ENCODE measurements at places on chromosomes 3 and 15.

GRCh38 chr3:123400169-123400568, 48.7 kb downstream of the ADCY5 start:
- DNase-seq = no peak

GRCh38 chr3:107662586-107662985, 139.8 kb downstream of the BBX start:
- DNase-seq = no peak

- DNase-seq = no peak
These were observed 24.5 kb upstream of the ZNF445 start for GRCh38 chr3:44501971-44502370.

- no peak for DNase-seq
These were observed 213.7 kb upstream of the NR2E3 start for GRCh38 chr15:71596672-71597071.

GRCh38 chr3:123021388-123021787, 6.2 kb downstream of the SEMA5B start:
- DNase-seq = no peak

DNA sequence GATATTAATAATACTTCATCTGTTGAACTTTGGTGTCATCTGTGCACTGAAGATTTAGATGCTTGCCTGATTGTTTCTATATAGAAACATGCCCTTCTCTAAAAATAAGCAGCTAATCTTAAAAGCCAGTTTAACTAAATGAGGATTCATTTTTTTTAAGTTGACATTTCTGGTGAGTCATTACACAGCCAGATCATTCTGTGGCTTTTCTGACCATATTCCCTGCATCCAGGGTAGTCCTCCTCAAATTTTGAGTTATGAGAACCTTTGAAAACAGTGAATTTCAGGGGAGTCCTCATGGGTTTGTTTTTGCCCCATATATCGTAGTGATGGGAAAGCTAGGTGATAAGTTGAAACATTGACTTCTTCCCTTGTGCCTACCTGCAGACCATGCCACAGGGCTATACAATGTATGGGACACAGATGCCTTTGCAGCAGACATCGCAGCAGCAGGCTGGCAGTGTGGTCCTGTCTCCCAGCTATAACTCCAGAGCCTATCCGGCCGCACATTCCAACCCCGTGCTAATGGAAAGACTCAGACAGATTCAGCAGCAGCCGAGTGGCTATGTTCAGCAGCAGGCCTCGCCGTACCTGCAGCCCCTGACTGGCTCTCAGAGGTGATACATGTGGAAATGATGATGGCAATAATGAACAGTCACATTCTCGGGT, 26.5 kb upstream of the P2RY12 start:
- DNase-seq = no peak

DNA sequence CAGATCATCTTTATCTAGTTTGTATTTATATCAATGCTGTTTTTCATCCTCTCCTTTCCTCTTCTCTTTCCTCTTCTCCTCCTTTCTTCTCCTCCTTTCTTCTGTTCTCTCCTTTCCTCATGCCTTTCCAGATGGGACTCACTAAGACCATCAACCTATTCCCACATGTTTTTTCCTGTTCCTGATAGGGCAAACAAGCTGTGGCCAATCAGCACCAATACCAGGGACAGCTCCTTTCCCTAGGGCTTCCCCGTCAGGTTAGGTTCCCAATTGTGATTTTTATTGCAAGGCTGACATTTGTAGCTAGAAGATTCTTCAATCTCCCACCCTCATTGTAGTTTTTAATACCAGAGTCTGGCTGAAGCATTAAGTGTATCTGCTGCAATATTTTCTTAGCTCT, 76.3 kb upstream of the COL8A1 start:
- no peak for DNase-seq

GRCh38 chr15:51706291-51706690, 25.0 kb downstream of the SCG3 start:
- DNase-seq = peak; percentile 72

GRCh38 chr3:126146525-126147146, 33.8 kb downstream of the ALDH1L1 start:
- DNase-seq = no peak

DNA sequence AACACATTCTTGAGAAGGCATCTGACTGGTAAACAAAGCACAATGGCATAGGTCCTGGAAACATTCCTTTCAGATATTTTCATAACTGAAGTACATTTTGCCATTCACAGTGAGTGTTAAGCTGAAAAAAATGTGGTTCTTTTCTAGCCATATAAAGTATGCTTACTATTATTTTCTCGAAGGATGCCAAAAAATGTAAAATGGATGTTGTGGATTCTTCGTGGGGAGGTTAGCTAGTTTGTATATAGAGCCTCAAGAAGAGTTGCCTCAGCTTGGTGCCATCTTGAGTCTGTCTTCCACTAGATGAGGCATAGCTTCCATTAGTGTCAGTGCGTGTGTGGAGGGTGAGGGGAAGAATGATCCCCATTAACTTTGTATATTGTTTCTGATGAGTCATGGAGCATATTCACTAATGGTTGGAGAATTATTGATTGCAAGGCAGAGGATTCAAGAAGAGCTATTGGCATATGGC, 4.1 kb downstream of the MBNL1 start:
- peak; percentile 72 for DNase-seq

- no peak for DNase-seq
These were observed 19.9 kb upstream of the RTP2 start for GRCh38 chr3:187722206-187722612.

GRCh38 chr3:12901623-12902045, 60.3 kb upstream of the RPL32 start:
- no peak for DNase-seq

- DNase-seq = peak; percentile 64
These were observed 199.6 kb downstream of the FMN1 start for GRCh38 chr15:32994810-32995424.

- DNase-seq = no peak
These were observed 540.1 kb downstream of the NR2F2 start for GRCh38 chr15:96870580-96870979.
